Sigmoid colon (tissue), 7 donors: ENCODE measurements at places on chromosomes 16 and 17.

DNA sequence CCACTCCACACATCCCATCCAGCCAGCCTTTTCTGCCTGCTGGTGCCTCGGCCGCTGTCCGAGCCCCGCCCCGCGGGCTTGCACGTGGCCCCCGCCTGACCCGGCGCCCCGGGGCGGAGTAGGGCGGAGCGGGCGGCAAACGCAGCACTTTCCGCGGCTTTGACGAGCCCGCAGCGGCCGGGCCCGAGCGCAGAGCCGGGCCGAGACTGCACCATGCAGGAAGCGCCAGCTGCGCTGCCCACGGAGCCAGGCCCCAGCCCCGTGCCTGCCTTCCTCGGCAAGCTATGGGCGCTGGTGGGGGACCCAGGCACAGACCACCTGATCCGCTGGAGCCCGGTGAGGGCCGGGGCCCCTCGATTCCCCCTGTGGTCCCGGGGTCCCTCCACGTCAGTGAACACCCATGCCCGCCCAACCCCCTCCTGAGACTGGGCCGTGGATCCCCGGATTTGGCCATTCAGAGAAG lies at the start of gene HSF4:
Gene HSF4 (plus strand): TSS at position 147 of the 463 bp plus-strand sequence. CDS start 67 bp downstream, at position 214.
- peak; percentile 85 for DNase-seq

- DNase-seq = no peak
These were observed 7.5 kb upstream of the C16orf95 start for GRCh38 chr16:87324411-87325275.

DNA sequence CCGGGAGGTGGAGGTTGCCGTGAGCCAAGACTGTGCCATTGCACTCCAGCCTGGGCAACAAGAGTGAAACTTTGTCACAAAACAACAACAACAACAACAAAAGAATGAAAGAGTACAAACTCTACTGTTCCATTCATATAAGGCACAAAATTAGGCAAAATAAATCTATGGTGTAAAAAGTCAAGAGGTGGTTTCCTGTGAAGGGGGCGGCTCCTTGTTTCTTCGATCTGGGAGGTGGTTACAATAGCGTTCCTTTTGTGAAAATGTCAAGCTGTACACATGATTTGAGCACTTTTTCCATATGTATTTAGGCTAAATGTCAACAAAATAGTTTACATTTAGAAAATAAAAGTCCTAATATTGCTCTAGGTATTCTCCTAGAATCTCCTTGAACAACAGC lies 6.9 kb downstream of the SIAH1 start:
- DNase-seq = no peak

DNA sequence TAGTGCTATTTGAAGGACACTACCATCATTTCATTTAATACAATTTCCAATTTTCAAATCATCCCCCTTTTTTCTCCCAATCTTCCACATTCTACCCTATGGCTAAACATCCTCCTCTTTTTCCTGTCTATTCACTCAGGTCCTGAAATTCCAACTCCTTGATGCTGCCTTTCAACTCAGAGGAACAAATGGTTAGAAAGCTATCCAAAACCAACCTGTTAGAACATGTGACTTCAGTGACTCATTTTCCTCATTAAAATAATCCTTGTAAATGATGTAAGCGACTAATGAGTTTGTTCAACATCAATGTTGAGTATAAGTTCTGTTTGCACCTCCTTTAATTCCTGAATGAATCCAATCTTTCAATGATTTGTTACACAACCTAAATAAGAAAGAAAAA lies 5.5 kb downstream of the PSMD12 start:
- DNase-seq = no peak

GRCh38 chr16:50644729-50645128 lies 36.4 kb downstream of the SNX20 start:
- DNase-seq = no peak

DNA sequence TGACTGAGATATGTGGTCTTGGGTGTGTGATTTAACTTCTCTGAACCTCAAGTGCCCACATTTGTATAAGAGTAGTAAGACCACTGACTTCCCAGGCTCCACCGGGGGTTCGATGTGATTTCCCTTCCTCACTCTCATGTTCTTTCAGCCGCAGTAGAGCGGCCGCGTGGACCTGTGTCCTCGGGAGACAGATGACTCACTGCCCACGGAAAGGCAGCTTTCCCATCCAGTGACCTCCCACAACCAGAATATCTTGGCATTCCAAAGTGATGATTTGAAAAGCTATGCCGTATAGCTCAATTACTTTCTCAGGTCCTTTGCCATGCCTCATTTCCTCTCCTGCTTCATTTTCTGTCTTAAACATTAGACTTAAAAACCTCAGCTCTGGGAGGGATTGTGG lies 73.6 kb downstream of the IL21R start:
- no peak for DNase-seq

DNA sequence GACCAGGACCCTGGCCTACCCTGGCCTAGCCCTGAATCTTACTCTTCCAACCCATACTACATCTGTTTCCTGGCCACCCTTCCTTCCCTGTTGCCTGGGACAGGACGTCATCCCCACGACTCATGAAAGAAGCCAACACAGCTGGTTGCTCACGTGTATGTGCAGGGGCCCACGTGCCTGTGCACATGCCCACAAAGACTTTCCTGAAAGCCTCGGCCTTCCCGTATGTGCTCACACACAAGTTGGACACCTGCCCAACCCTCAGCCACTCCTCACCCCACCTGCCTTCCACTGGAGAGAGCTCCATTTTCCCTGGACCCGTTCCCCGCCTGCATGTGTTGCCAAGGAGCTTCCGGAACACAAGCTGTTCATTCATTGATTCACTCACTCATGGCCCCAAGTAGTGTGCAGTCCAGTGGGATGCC lies 7.0 kb downstream of the PLXDC1 start:
- DNase-seq = peak; percentile 98

GRCh38 chr17:6126768-6127167 lies 56.6 kb downstream of the WSCD1 start:
- DNase-seq = no peak

DNA sequence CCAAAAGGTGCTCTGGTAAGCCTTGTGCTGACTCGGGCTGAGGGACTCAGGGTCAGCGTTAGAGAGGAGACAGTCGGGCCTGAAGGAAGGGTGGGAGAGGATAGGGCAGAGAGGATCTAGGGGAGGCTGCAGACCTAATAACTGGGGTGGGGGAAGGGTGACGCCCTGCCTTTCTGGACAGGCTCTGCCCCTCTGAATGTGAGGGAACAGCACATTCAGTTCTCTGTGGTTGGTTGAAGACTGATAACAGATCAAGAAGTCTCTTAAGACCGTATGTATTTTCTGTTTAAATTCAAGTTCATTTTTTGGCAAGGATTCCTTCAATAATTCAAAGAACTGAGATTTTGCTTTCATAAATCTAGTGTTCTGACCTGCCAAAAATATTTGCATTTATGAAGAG lies 56.2 kb upstream of the TEKT3 start:
- no peak for DNase-seq
